ENCODE measurements at places on chromosomes 2 and 18.

- no peak for DNase-seq
Measured at GRCh38 chr2:69575926-69576325, 67.6 kb downstream of the AAK1 start.

- DNase-seq, result no peak
Measured at GRCh38 chr18:31070206-31070605, 27.7 kb upstream of the DSC3 start.

DNA sequence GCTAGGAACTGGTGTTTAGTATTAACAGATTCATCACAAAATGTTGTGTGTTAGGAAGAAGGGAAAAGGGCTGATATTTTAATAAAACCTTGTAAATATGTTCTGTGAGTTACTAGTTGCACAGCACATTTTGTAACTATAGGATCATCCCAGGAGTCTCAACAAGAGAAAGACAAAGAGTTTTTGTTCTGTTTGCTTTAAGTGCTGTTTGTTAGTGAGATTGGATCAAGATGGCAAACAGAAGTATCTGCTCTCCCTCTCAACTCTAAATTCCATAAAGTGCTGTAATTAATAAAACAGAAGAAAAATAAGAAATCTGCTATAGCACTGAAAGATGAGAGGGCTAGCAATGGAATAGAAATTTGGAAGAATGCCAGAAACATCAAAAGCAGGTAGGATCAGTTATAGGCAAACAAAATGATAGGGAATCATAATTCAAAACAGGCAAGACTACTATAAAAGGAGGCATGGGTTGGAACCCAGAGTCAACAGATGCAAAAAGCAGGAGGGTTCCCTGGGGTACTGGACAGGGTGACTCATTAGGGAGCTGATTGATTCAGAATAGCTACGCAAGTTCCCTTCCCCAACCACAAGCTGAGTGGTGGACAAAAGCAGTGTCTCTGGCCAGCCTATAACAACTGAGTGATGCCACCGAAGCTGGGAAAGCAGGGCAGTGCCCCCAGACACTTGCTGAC lies 75.8 kb downstream of the DYNC1I2 start:
- DNase-seq, result no peak

- no peak for DNase-seq
Measured at GRCh38 chr2:104200533-104201168, 653.3 kb upstream of the POU3F3 start.

GRCh38 chr2:200588076-200588678 lies 2.4 kb downstream of the AOX1 start:
- no peak for DNase-seq

DNA sequence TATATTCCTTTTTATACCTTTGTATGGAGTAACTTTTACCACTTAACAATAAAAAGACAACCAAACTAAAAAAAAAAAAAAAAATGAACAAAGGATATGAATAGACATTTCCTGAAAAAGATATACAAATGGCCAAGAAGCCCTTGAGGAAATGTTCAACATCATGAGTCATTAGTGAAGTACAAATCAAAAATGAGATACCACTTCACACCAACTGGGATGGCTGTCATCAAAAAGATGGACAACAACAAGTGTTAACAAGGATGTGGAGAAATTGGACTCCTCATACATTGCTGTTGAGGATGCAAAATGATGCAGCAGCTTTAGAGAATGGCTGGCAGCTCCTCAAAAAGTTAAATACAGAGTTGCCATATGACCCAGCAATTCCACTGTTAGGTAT lies 22.6 kb upstream of the SCYGR2 start:
- DNase-seq, result no peak

DNA sequence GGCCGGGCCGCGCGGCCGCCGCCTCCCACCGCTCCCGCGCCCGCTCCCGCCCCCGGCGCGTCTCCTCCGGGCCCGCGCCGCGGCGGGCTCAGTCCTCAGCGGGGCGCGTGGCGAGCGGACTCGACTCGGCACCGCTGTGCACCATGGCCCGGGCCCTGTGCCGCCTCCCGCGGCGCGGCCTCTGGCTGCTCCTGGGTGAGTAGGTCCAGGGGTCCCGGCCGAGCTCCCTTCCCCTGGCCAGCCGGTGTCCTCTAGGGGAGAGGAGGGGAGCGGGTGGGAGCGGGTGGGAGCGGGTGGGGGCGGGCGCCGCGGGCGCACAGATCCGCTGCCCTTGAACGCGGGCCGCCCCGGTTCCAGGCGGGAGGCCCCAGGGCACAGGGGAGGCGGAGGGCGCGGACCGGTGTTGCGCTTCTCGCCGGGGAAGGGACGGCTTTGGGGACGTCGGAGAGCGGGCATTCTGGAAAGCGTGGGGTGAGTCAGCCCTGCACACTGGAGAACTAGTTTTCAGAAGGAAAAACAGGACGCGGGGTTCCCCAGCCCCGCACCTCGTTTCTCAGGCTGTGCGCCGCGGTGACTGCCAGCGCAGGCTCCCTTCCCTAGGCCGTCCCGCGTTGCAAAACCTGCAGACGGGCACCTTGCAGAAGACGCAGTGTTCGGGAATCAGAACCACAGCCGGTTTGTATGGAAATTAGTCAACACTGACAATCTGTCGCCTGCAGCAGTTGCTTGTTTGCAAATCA lies at the start of gene RAMP1:
TSS of gene RAMP1 (plus strand) at position 91 of the 740 bp plus-strand sequence. CDS start at position 144, 53 bp downstream.
- DNase-seq, result peak; percentile 48

DNA sequence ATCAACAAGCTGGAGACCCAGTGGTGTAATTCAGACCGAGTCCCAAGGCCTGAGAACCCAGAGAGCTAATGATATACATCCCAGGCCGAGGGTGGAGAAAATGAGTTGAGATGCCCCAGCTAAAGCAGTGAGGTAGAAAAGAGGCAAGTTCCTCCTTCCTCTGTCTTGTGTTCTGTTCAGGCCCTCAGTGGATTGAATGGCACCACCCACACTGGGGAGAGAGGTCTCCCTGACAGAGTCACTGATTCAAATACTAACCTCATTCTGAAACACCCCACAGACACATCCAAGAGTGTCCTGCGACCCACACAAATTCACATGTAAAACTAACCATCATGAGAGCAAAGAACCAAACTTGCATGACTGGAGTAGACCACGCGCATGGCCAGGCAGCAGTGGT lies 215.3 kb downstream of the ANAPC1 start:
- no peak for DNase-seq

- no peak for DNase-seq
Measured at GRCh38 chr18:57542126-57542525, 44.4 kb downstream of the FECH start.

DNA sequence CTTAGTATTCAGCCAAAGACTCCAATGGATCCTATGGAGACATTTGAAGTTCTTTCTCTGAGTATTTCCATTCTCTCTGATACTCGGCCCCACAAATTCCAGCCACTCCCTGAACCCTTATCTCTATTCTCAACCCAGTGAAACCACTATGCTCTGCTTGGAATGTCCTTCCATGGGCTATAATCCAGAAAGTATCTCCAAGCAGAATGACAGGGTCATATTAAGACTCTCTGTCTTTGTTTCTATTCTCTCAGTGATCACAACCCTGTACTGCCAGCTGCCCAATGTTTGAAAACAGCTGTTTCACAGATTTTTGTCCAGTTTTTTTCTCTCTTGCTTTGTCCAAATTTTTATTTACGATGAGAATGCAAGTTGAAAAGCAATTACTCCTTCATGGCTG lies 21.9 kb downstream of the CHMP3 start:
- DNase-seq, result no peak

- DNase-seq, result no peak
Measured at GRCh38 chr2:197647961-197648690, 27.3 kb downstream of the RFTN2 start.

- peak; percentile 3 for DNase-seq
Measured at GRCh38 chr2:153163055-153163454, 315.5 kb downstream of the RPRM start.

DNA sequence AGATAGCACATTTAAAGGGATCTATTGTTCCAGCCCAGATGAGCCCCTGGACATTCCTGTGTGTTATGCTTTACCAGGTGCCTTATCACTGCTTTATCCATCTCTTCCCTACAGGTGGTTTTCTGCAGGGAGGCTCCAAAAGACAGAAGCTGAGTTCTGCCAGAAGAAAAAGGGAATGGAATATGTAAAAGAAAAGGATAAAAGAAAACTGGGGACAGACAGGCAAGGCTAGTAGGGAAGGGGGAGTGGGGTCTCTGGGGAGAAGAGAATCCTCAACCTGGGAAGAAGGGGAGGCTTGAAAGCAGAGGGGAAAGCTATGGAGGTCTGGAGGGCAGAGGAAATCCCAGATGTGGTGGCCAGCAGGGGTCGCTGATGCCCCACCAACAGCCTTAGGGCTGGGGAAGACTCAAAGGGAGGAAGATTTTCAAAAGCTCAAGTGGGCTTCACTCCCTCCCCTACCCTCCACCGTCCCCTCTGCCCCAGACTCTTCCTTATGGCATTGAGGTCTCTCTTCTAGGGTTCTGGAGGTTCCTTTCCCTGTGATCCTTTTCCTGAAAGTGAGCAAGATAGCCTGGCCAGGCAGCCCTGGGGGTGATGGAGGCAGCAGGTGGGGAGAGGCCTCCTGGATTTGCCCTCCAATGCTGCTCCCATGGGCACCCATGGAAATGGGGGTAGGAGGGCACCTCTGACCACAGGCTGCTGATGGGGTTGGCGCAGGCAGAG lies 178.1 kb upstream of the PKDCC start:
- peak; percentile 59 for DNase-seq

Data from activated CD4-positive, alpha-beta T cell treated with anti-CD3 and anti-CD28 coated beads, Interleukin-2, Interleukin-4, amounts not matched to agents 100 ng/mL and 50 ng/mL, durations not matched to agents 16 hours and 8 hours (primary cell).